ENCODE measurements at places on chromosomes 3 and 15. TPM values are rescaled to one million over a fixed set of nuclear protein-coding genes. Genes with fewer than 3 reads are reported as not detected.

The MESP1 gene
- 7.2 TPM for total RNA-seq

The GXYLT2 gene
- total RNA-seq: 1.6 TPM

The CRABP1 gene
- total RNA-seq: 1.9 TPM

The ZDHHC3 gene
- 46.9 TPM for total RNA-seq

The SPESP1 gene
- total RNA-seq: not detected

The CHRD gene
- 0.11 TPM for total RNA-seq

The ACSBG1 gene
- total RNA-seq: 0.16 TPM

The INSYN1 gene
- total RNA-seq: 3.2 TPM

Data from A549 treated with AZD2906 at 1 μM for 4 hours (cell line).